ENCODE measurements at places on chromosomes 16 and 17.

DNA sequence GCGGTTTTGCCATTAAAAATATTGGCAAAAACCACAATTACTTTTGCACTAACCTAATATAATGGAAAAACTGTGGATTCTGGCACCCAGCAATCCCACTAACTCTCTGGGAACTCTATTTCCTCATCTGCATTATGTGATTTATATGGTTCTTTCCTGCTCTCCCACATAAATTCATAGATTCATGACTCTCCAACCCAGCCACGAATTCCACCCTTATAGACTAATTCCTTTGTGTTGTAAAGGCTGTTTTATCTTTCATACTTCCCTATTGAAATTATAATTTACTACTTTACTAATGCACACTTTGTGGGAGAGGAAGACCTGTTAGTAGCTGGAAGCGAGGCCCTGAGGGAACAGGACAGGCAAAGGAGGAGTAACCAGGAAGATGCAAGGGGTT, 88.4 kb upstream of the GNAO1 start:
- no peak for DNase-seq

DNA sequence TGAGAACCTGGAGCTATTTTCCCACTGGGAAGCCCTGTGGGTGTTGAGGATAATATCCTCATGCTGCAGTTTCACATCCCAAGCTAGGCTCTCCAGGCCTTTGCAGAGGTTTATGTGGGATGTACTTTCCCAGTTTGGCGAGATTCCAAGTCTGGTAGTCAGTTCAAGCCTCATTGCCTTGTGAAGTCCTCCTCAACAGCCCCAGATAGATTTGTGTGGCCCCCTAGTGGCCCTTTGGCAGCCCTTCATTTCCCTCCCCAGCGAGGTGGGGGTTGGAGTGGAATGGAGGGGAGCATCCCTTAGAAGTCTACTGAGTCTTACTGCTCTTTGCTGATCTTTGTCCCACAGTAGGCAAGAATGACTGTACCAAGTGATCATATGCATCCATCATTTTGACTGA, 137.9 kb downstream of the CDH11 start:
- peak; percentile 24 for DNase-seq

GRCh38 chr16:11880007-11880406, 28.7 kb upstream of the RSL1D1 start:
- DNase-seq: no peak

GRCh38 chr16:342455-343213, 9.9 kb downstream of the AXIN1 start:
- DNase-seq: no peak

- DNase-seq: peak; percentile 18
These were observed 42.4 kb upstream of the ZNF629 start for GRCh38 chr16:30829130-30830071.

GRCh38 chr17:51947160-51947735, 211.3 kb downstream of the CA10 start:
- no peak for DNase-seq

DNA sequence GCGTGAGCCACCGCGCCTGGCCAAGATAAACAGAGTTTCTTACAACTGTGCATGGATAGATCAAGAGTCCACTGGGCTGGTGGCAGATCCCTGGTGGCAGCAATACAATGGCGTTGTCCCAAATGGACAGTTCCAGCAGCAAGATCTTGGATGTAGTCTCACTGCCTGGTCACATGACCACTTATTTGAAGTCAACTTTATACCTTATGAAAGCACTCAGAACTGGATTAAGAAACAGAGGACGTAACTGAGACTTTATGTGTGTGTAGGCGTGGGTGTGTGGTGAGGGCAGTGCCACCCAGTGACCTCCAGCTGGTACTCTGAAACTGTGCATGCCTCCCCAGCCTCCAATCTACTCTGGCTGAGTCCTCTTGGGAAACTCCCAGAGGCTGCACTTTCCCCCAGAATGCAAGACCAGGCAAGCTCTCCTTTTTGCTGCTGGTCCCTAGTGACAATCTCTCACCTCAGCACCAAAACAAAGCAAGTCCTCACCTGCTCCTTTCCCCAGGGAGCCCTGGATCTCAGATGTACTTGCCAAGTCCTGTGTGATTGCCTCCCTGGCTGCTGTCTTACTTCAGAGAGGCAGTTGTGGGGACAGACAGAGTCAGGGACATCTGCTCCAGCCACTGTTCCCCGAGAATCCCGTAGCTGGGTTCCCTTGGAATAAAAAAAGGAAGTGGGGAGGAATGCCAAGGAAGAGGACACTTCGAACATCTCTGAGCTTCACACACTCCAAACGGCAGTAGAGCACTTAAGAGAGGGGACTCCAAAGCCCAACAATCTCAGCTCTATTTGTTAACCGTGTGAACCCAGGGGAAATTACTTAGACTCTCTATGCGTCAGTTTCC, 11.7 kb upstream of the ST6GALNAC2 start:
- no peak for DNase-seq

- DNase-seq: peak; percentile 66
These were observed 90.1 kb upstream of the KCNJ18 start for GRCh38 chr17:21602176-21602575.

All from cerebellar cortex (tissue), 1 donor.